ENCODE measurements at places on chromosomes 4 and X.

DNA sequence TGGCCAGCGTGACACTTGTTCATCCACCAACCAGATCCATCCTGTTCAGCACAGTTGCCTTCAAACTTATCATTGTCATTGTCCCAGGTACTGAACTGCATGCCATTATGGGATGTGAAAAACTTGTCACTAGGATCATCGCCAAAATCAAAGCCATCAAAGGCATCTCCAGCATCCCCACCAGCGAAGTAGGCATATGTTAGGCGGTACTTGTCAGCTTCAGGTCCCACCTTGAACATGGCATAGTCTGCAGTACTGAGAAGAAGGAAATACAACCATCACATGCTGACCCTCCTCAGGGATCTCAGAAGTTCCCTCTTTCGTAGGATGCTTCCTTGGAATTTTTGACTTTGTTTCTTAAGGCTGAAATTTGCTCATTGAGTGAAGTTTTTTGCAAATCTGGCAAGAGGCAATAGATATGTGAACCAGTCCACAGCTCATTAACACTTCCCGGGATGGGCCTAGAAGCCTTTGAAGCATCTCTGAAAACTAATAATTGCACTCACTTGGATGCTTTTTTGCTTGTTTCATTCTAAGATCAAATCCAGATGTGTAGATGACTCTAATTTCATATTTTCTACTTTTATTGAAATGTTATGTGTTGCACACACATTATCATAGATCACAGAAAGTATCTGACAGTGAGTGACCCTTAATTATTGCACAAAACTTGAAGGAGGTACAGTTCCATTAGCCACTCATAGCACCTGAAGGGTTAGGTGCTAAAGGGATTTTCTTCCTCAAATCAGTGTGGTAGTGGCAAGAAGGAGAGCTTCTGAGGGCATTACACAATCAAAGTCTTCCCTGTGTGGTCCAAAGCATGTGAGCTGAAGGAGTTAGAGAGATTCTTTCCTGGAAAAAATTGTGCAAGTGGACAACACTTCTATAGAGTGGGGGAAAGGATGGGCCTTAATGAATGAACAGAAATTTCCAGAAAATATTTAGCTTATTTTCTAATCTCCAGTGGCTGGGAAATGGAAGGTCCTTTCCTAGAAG lies 5.4 kb downstream of the FGG start:
- DNase-seq = no peak

- no peak for DNase-seq
Observed at GRCh38 chrX:6980981-6981380, 166.5 kb upstream of the STS start.

- DNase-seq = no peak
Observed at GRCh38 chr4:44912980-44913379, 186.6 kb upstream of the GNPDA2 start.

DNA sequence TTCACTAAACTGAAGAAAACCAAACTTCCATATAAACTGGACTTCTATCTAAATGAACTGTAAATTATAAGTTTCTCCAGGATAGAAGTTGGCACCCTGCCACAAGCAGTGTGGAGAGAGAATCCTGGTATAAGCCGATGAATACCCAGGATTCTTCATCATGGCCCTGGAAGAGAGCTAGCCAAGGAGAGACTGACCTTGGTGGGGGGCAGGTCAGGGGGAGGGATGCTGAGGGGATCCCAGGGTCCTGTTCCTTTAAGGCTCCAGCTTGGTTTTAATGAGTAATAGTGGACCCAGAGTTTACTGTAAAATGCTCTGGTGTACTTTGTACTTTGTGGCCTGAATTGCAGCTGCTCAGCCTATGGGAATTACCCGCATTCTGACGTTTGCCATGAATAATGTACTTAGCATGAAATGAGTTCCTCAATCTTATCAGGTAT lies 16.9 kb downstream of the RASSF6 start:
- no peak for DNase-seq

- DNase-seq = no peak
Observed at GRCh38 chr4:108369035-108369655, 200.4 kb upstream of the LEF1 start.

DNA sequence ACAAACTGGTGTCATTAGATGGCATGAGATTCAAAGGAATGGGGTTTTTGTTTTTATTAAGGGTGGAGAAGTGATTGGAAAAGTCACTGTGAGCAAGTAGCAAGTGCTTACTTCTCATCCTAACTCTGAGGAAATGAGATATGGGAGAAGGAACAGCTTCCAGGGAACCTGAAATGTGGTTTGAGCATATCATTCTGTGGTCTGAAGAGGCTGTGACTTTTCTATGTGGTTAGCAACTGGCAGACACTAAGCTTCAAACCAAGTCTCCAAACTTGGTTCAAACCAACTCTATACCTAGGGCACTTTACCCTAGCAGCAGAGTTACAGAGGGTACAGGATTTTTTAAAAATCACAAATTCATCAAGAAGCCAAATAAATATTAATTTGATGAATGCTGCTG lies 58.2 kb downstream of the DCLK2 start:
- DNase-seq = no peak

- no peak for DNase-seq
Observed at GRCh38 chr4:57344296-57344695, 234.1 kb upstream of the IGFBP7 start.

GRCh38 chr4:98406819-98407218 lies 145.6 kb downstream of the RAP1GDS1 start:
- DNase-seq = no peak

- DNase-seq = no peak
Observed at GRCh38 chr4:1233641-1234308, 15.2 kb downstream of the CTBP1 start.

DNA sequence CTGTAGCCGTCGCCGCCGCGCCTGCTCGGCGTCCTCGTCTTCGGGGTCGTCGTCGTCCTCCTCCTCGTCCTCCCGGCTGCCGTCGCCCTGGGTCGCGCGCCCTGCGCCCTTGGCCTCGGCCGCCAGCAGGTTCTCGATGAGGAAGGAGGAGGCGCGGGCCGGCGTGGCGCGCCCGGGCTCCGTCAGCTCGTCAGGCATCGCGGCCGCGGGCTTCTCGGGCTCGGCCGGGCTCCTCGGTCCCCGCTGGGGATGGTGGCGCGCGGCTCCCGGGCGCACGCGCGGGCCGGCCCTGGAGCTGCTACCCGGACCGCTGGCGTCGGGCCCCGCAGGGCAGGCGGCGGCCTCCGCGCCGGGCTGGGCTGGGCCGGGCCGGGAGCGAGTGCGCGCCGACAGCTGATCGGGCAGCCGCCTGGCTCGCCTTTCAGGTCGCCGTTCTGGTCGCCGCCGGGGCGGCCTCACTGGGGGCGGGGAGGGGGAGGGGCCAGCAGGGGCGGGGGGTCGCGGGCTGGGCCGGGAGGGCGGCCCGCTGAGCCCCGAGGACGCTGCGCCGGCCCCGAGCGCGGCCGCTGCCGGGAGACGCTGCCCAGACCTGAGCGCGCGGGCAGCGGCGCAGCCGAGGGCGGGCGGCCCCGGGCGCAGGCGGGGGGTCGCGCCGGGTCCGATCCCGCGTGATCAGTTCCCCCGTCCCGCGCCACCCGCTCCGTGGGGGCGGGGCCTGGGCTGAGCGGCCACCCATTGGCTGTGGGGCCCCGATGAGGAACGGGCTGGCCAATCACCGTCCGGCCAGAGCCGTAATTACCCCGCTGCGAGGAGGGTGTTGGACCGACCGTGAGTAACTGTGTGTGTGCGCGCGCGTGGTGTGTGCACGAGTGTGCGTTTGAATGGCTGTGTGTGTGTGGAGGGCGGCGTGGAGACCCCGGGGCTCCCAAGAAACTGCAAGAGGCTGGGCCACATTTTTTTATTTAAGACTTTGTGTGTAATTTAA lies at the start of gene HMX1:
Gene HMX1 (minus strand): TSS at position 423 of the 985 bp plus-strand sequence. CDS start 225 bp downstream, at position 198.
- DNase-seq = no peak
